ENCODE measurements at places on chromosomes 2 and 18.

GRCh38 chr18:75161256-75162028 is 47.5 kb downstream of the PTGR3 start:
- DNase-seq = no peak

DNA sequence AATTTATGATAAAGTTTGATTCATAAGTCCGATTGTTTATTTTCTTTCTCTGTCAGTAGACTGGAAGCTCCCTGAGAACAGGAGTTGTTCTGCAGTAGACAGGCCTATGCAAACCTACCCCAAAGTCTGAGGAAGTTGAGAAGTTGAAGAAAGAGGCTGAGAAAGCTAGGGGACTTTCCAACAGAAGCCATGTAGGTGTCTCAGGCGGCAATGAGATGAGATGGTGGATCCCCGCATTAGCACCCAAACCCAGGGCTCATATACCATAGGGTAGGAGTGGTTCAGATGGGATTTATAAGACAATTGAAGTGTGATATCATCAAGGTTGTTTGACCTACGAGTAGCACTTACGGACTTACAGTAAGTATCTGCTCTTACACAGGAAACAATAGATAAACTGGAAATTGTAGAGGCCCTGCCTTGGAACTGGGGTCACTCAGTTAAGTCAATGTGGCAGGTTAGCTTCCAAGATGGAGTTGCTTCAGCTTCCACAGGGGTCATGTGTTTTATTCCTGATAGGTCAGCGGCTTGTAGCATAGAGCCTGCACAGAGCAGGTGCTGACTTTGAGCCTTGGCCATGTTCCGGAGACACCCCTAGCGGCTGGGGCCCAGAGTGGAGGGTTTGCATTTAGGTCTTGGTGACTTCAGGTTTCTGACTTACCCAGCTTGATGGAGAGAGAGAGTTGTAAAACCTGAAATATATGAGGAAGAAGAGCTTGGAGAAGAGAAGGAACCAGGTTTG is 2.3 kb upstream of the PSD4 start:
- DNase-seq = no peak

DNA sequence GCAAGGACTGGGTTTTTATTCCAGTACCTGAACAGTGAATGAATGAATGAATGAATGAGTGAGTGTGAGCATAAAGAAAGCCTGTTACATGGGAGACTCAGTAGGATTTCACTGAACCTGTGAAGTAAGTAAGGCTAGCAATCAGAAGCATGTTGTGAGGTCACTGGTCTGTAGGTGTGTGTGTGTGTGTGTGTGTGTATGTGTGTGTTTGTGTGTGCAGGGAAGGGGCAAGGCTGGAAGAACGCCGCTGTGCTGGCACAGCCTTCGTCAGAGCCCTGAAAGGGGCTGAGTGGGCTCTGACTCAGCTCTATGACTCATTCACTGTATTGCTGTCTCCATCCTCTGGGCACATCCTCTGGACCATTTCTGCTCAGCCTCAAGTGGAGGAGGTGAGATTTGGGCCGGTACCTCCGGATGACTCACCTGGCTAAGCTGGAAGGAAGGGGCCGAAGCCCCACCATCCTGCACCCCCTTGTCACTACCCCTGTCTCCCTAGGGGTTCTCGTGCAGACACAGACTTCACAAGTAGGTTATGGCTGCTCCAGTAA is 51.4 kb upstream of the MRPL33 start:
- DNase-seq = no peak

GRCh38 chr2:60961457-60961856 is 56.1 kb upstream of the PEX13 start:
- no peak for DNase-seq

DNA sequence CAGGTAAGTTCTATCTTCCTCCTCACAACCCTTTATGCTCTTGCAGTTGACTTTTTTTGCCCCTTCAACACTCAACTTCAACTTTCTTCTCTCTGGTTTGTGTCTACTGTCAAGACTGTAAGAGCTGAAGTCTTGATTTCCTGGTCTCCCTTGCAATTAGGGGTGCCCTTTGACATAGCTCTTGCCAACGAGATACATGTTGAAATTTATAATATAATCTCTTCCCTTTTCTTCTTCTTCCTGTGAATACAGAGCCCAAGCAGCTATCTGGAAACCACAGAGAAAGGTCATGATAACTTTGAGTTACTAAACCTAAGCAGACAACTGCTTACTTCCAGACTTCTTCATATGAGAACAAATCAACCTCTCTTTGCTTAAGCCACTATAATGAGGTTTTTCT is 163.5 kb downstream of the MC4R start:
- DNase-seq = no peak

- DNase-seq = no peak
These were observed 33.5 kb downstream of the GRHL1 start for GRCh38 chr2:9984871-9985480.

- no peak for DNase-seq
These were observed 67.0 kb downstream of the FEZ2 start for GRCh38 chr2:36530983-36531354.

GRCh38 chr2:62112179-62112578 is 83.7 kb upstream of the B3GNT2 start:
- DNase-seq = no peak

Data from esophagus squamous epithelium (tissue), 5 donors.